CD4-positive, alpha-beta T cell treated with Interleukin-4 for 4 hours (primary cell): ENCODE measurements at places on chromosomes 2 and 18.

DNA sequence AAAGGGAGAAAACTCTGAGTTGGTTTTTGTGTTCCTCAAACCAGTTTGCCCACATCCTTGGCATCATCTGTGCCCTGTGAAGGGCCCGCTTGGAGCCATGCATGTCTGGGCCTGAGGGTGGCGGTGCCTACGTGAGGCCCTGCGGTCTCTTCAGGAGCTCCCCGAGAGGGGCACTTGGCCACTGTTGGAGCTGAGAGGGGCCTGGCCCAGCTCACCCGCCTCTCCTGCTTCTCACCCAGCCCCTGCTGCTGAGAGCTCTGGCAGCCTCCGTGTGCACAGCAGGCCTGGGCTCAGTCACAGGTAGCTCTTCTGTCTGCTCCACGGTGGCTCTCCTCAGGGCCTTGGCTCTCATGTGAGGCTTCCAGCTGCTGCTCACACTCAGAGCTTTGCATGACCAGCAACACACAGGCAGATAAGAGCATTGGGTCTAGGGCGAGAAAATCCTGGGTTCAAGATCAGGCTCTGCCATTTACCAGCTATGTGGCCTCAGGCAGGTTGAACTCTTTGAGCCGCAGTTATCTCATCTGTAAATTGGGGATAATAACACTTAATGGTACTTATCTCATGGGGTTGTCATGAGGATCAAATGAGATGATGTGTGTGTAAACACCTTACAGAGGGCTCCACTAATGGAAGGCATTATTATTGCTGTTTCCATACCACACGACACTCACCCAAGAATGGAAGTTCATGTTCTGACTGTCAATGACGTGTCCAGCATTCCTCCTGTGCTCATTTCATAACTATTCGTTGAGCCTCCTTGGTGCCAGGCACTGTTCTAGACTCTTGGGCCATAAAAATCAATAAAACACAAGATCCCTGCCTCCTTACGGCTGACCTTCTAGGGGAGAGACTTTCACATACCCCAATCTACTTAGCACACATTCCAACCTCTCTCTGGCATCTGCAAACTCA, 41.6 kb upstream of the PLB1 start:
- no peak for DNase-seq

DNA sequence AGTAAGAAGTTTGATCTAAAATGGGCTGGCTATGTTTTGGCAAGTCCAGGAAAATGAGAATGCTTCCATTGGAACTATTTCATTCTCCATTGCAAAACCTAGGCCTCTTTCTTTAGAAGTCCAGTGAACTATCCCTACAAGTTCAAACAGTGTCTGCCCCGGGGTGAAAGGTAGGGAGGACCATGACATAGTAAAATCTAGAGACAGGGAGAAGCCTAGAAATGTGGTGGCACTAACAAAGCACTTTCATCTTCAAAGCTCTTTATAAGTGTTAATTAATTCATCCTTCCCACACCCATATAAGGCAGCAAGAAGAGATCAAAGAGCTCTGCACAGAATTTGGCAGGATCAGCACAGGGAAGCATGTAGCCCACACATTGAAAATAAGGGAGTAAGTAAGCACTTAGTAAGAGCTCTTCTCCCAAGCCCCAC, 214.5 kb downstream of the IRS1 start:
- no peak for DNase-seq

DNA sequence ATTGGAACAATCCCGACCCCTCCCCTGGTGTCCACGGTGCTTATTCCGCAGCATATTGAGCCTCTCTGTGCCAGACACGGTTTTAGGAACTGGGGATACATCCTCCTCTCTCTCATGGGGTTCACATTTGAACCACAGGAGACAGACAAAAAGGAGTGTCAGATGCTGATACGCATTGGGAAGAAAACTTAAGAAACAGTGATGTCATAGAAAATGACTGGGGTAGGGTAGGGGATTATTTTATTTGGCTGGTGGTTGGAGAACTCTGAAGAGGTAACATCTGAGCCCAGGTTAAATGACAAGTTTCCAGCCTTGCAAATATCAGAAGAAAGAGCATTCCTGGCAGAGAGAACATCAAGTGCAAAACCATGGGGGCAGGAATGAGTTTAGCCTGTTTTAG, 344.5 kb downstream of the DPP10 start:
- DNase-seq, result no peak

GRCh38 chr2:127219171-127220070, 678 bp downstream of the CYP27C1 start:
- DNase-seq, result no peak

DNA sequence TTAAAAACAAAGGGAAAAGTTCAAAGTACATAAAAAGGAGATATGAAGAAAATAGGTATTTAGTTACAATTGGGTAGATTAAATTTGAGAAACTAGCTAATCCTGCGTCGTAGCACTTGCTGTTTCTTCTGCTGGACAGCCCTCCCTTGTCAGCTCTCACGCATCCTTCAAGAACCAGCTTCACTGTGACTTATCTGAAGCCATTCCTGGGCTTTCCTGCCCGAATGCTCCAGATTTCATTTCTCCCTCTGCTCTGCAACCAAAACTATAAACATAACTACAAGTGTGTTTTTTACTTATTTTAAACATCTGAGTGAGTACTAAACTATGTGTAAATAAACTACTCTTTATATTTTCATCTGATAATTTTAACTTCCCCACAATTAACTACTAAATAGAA, 149.2 kb downstream of the MTCL1 start:
- no peak for DNase-seq

DNA sequence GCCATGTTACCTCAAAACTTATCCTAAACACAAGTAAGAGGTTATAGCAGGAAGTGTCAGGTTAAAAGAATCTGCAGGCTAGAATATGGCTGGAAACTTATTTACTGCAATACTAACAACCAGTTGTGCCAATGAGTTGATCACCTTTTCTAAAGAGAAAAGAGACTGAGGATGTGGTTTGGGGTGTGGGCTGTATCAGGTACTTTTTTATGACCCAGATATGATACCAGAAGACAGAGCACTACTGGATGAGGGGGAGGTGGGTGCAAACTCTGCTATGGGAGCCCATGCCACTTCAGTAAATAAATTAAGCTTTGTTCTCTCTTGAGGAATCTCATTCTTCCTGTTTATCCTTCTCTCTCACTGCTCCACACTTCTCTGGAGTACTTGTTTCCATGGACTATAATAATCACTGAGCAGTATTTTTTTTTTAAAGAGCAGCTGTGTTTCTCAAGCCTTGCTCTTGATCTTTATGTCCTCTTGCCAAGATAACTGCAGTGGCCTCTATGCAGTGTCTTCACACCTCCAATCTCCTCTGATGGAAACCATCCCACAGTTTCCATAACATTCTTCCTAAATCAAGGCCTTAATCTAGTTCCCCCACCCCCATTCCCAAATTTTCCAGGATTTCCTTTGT, 51.2 kb upstream of the NOSTRIN start:
- peak; percentile 69 for DNase-seq

GRCh38 chr2:97719362-97720155, 6.2 kb downstream of the ZAP70 start:
- DNase-seq, result no peak

GRCh38 chr2:73859721-73860586, 31.2 kb downstream of the STAMBP start:
- peak; percentile 20 for DNase-seq

- no peak for DNase-seq
Measured at GRCh38 chr18:59220784-59221765, 1.1 kb downstream of the GRP start.

DNA sequence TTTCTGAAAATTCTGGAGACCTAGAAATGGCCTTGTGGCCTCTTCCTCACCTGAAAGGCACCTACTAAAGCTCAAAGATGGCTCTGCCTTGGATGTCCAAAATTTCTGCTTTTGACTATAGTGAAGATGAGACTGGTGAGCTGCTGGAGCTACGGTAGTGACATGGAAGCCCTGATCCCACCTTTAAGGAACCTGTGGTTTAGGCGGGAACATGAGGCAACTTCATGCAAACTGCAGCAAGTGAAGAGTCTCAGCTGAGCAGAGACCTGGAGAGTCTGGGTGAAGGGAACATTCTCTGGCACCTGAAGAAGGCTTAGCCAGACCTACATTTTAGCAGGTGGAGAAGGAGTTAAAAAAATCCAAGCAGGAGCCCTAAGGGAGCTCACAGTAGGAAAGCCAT, 40.0 kb downstream of the GORASP2 start:
- DNase-seq, result no peak

- no peak for DNase-seq
Measured at GRCh38 chr2:128279786-128280157, 38.9 kb downstream of the HS6ST1 start.

- no peak for DNase-seq
Measured at GRCh38 chr2:69680001-69680675, 36.6 kb upstream of the AAK1 start.

DNA sequence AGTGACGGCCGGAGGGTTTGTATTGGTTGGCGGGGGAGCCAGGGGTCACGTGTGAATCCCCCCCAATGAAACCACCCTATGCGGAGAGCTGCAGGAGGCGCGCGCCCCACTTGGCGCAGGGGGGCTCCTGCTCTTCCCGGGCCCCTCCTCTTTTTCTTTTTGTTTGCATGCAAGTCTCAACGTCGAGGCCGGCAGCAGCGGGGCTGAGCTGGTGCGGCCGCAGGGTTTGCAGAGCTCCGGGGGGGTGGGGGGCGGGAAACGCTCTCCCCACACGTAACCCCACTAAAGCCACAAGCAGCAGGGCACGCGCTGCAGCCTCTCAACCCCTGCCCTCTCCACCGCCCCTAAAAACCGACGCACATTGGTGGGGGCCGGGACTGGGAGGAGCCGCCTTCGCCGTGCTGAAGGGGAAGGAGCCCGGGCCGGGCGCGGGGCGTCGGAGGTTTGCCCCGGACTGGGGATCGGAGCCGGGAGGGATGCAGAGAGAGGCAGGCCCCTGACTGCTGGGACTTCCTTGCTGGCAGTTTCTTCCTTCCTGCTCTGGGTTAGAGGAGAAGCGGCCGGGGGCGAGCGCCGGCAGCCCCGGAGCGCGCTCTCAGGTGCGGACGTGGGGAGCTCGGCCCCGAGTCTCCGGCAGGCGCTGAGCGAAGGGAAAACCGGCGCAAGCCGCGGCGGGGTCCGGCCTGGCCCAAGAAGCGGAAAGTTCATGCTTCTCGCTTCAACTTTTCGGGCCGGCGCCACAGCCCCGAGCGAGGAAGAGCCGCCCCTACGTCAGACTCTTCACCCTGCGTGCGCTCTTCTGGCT, 864 bp downstream of the LBH start:
- peak; percentile 81 for DNase-seq

GRCh38 chr2:53334610-53335009, 433.0 kb upstream of the CHAC2 start:
- no peak for DNase-seq

GRCh38 chr2:241764275-241765241, 12.1 kb upstream of the GAL3ST2 start:
- DNase-seq, result no peak

DNA sequence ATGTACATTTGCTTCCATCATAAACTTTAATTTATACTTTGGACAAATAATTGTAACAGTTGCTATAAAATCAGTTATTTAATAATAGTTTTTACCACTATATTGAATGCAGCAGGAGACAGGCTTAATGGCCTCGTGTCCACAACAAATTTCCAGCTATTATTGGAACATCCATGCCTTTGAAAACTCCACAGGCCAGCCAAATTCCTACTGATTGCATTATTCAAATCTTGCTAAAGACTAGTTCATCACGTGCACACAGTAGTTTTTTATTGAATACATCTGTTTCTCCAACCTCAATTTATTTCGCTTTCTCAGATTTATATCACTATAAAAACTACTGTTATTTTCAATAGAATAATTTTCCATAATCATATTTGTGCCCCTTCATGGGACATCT, 18.4 kb upstream of the PTPRM start:
- DNase-seq, result no peak

DNA sequence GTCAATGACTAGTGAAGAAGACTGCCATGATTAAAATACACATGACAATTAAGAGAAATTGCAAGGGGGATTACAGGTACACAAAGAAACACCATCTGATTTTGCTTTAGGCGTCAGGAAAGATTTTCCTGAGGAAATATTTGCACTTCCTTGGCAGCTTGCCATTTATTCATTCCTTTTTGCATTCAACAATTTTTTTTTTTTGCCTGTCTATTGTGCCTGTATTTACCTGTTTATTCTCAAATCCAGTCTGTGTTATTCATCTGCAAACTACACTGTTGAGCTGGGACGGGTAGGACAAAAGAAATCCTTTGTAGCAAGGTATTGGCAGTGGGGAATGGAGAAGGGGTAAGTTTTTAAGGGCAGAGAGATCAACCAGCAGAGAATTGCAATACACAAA, 31.8 kb downstream of the SMAD2 start:
- no peak for DNase-seq

GRCh38 chr2:71685941-71686611, 232.7 kb downstream of the DYSF start:
- no peak for DNase-seq
